Gastrocnemius medialis (tissue), 4 donors: ENCODE measurements at places on chromosomes 11 and 22.

GRCh38 chr22:28985581-28986290, 75.9 kb downstream of the C22orf31 start:
- DNase-seq, result no peak

GRCh38 chr22:47032956-47033647, 270.7 kb downstream of the TBC1D22A start:
- no peak for DNase-seq

- DNase-seq, result peak; percentile 18
Observed at GRCh38 chr11:114151631-114152030, 92.1 kb downstream of the ZBTB16 start.

- DNase-seq, result no peak
Observed at GRCh38 chr11:19403196-19403895, 162.6 kb upstream of the E2F8 start.

- no peak for DNase-seq
Observed at GRCh38 chr11:63719987-63720386, 38.7 kb downstream of the RTN3 start.

GRCh38 chr22:29503811-29504372, 23.9 kb downstream of the NEFH start:
- DNase-seq, result peak; percentile 36

DNA sequence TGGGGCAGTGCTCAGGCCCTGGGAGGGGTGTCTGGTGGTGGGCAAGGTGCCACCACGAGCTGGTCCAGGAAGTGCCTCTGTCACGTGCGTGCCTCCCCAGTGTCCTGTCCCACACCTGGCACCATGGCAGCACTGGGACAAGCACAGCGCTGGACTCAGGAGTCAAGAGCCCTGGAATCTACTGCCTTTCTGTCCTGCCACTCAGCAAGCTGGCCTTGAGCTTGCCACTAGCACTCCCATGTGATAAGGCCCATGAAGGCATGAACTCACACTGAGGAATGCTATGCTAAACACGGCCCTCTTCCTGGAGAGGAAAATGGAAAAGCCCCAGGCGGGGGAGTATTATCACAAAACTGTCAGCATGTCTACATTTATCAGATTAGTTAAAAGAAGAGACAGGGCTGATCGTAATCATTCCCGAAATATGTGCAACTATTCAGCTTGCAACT, 50.7 kb upstream of the SLC35C1 start:
- no peak for DNase-seq

DNA sequence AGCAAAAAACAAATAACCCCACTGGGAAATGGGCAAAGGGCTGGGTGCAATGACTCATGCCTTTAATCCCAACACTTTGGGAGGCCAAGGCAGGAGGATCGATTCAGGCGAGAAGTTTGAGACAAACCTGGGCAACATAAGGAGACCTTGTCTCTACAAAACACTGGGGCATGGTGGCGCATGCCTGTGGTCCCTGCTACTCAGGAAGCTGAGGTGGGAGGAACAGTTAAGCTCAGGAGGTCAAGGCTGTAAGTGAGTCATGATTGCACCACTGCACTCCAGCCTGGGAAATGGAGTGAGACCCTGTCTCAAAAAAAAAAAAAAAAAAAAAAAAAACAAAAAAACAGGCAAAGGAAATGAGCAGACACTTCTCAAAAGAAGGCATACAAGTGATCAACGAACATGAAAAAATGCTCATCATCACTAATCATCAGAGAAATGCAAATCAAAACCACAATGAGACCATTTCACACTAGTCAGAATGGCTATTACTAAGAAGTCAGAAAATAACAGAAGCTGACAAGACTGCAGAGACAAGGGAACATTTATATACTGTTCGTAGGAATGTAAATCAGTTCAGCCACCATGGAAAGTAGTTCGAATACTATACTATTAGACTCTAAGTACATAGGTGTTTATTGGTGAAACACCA, 48.2 kb upstream of the SMCO4 start:
- DNase-seq, result no peak

- no peak for DNase-seq
Observed at GRCh38 chr11:128840783-128841182, 26.3 kb downstream of the KCNJ1 start.

DNA sequence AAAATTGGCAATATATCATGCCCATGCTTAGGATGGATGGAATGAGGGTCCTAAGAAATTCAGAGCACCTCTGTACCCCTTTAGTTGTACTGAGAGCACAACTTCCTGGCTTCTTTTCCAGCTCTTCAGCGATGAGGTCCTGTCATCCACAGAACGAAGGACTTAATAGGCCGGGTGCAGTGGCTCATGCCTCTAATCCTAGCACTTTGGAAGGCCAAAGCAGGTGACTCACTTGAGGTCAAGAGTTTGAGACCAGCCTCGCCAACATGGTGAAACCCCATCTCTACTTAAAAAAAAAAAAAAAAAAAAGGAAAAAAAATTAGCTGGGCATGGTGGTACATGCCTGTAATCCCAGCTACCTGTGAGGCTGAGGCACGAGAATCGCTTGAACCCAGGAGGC, 125.3 kb upstream of the BMAL1 start:
- no peak for DNase-seq

DNA sequence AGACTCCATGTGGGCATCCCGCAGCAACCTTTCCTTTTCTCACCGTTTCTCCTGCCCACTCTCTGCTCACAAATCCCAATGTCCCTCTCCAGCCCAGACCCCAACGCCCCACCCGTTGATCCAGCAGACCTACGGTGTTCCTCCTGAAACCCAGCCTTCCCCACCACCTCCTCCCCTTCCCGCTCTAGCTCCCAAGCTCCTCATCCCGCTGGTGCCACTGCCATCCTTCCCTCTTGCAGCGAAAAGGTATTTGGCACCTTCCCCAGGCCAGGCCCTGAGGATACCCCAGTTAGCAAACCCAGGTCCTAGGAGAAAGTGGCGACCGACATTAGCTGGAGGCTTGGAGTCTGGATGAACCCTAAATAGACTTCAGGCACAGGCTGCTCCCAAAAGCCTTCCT, 84.0 kb upstream of the RTL6 start:
- no peak for DNase-seq

DNA sequence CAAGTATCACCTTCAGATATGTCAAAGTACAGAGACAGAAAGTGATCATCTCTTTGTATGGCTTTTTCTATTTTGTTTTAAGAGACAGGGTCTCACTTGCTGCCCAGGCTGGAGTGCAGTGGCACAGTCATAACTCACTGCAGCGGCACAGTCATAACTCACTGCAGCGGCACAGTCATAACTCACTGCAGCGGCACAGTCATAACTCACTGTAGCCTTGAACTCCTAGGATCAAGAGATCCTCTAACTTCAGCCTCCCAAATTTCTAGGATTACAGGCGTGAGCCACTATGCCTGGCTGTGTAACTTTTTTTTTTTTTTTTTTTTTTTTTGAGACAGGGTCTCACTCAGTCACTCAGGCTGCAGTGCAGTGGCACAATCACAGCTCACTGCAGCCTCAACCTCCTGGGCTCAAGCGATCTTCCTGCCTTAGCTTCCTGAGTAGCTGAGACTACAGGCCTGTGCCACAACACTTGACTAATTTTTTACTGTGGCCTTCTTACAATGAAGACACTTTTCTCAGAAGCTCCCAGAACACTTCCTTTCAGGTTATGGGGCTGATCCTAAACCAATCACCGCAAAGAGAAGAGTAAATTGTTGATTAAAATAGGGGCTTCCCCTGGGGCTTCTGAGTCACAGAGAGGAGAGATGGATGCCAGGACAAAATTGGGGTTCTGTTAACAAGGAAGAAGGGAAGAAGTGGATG, 9.0 kb upstream of the HIKESHI start:
- no peak for DNase-seq

DNA sequence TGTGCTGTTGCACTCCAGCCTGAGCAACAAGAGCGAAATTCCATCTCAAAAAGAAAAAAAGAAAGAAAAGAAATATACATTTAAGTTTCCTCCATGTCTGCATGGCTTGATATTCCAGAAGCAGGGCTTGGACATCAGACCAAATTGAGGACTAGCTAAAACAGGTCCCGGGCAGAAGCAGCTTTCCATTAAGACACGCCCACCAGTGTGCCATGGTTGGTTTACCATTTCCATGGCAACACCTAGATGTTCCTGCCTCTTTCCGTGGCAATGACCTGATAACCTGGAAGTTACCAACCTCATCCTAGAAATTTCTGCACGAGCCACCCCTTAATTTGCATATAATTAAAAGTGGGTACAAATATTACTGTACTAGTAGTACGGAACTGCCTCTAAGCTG, 111.3 kb downstream of the NAT10 start:
- no peak for DNase-seq

- no peak for DNase-seq
Observed at GRCh38 chr11:11416502-11416901, 63.5 kb upstream of the CSNK2A3 start.

DNA sequence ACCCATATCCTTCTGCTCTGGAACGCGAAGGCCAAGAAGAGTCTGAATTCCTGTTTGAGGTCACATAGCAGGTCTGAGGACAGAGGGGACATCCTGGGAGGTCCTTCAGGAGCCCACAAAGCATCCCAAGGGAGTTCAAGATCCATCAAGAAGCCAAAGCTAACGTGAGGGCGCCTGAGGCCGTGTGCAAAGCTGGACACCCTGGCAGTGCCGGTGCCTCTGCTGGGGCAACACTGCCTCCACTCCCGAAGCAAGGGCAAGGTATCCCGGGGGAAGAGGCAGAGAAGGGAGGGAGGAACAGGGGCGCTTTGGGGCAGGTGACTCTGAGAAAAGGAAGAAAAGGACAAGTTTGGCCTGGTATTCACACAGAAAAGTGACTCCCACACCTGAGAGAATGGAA, 50.3 kb upstream of the CDON start:
- DNase-seq, result no peak

- no peak for DNase-seq
Observed at GRCh38 chr11:72896431-72896830, 82.2 kb downstream of the ATG16L2 start.

DNA sequence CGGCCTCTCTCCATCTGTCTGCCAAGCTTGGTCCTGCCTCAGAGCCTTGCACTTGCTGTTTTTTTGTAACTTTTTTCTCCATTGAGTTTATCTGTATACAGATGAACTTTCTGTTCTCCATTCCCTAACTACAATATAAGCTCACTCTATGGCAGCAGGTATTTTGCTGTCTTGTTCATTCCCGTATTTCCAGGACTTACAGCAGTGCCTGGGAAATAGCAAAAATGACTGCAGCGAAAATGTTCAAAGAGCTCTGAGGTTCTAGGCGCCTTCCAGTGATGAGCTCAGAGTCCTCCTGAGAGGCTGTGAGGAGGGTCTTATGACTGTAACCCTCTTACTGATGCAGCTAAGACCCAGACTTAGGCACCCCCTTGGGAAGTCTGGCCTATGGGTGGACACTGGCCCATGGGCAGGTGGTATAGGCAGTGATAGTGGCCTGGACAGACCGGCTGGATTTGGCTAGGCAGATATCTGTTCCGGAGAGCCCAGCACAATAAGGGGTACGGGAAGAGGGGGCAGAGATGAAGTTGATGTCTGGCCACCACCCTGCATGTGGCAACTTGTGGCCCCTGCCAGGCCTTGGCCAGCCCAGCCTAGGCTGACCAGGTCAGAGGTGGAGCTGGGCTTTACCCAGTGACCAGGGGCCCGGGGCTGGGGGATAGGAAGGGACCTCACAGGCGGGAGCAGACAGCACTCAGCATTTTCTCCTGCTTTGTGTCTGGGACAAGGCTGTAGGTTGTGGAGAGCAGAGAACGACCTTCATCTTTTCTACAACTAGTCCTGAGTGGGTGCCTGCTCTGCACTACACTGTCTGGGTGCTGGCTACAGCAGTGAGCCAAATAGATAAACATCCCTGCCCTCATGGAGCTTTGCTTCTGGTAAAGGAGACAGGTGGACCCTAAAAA, 4.6 kb downstream of the ATF4 start:
- DNase-seq, result no peak

DNA sequence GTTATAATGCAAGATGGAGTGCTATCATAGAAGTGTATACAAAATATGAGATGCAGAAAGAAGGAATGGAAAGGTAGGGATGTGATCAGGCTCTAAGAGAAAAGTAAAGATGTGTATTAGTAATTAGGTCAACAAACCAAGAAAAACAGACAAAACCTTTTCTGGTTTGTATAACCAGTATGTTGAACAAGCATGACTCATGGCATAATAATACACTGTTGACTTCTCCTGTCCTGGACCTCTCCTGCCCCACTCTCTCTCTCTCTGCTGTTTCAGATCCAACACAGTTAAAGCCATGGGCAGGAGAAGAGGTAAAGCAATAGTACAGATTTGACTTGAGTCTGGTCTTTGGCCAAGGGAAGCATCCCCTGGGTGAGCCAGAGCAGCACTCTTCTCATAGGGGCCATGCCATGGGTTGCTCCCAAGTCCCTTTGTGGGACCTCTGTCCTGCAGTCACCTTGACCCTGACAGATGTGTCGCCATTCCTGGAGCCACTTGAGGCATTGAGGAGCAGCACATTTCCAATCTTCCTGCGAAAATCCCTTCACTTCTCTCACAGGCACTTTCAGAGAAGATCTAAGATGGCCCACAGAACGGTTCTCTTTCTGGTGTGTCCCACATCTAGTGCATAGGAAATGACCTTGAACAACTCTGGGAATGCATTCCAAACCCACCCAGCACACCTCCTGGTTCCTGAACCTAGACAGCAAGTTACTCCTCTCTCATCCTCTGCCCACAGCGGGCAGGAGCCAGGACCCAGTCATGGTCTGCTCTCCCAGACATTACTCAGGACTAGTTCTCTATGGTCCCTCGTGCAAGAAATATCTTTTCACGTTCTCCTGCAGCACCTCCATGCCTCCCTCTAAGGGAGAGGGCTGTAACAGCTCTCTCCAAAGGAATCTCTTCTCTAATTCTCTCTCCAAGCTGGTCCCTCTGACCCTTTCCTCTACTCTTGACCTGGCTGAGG, 58.2 kb upstream of the PRSS23 start:
- DNase-seq, result no peak

DNA sequence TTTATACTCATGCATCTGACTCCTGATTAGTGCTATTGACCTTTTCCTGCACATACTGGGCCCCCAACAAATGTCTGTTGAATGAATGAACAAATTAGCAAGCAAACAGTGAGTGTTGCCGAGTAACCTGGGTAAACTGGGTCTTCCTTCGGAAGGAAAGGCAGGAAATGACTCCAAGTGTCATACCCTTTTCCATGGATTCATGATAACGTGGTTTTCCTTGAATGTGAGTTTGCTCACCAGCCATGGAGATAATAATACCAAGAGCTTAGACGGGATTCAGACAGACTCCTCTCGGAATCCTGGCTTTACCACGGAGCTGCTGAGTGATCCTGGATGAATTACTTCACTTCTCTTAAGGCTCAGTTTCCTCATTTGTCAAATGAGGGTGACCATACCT, 16.7 kb downstream of the TECTA start:
- no peak for DNase-seq

DNA sequence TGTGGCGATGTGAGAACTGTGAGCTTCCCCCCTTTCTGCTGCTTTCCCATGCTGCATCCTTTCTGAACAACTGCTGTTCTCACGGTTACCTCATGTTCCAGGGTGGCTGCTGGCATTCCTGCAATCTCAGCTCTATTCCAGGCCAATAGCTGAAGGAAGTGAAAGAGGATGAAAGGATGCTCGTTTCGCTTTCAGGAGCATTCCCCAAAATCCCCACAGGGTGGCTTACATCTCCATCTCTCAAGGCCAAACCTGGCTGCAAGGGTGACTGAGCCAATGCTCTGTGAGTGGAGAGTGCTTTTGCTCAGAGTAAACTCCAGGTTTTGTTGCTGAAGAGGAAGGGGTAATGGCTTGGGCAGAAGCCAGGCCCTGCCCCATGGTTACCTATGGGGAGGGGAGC, 848.2 kb downstream of the BRD1 start:
- DNase-seq, result no peak

- no peak for DNase-seq
Observed at GRCh38 chr11:33162831-33163230, 1.6 kb upstream of the CSTF3 start.

- no peak for DNase-seq
Observed at GRCh38 chr11:64556044-64556720, 34.8 kb upstream of the SLC22A12 start.
